ENCODE measurements at places on chromosomes 5 and 9. TPM values are rescaled to one million over a fixed set of nuclear protein-coding genes. Genes with fewer than 3 reads are reported as not detected.

- DNase-seq = peak; percentile 33
Observed at GRCh38 chr5:143886651-143887638, 75.0 kb downstream of the HMHB1 start.

GRCh38 chr5:29277642-29278041 is 1915.8 kb upstream of the CDH6 start:
- no peak for DNase-seq

DNA sequence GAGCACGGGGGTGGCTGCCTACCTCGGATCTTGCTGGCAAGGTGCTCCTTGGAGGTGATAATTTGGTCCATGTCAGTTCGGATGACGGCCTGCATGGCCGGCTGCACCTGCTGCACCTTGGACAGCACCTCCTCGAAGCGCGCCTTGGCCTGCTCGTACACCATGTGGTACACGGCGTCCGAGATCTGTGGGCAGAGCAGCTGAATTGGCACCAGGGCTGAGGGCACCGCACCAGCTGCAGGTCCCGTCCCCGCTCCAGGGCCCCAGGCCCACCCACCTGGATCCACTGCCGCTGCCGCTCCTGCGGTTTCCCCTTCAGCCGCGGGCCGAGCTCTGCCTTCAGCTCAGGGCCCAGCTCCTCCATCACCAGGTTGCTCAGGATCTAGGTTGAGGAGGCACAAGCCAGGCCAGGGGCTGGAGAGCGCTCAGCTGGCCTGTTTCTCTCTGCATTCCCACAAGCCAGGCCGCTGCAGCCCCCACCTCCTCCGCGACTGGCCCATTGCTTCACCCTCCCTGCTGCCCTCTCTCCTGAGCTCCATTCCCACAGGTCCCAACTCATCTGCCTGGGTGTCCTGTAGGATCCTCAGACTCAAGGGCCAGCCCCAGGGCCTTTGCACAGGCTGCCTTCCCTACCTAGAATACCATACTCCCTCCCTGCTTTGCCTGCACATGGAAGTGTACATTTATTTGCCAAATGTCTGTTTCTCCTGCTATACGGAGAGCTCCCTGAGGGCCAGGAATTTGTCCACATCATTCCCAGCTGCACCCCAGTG is 65.7 kb downstream of the LRSAM1 start:
- DNase-seq = no peak

DNA sequence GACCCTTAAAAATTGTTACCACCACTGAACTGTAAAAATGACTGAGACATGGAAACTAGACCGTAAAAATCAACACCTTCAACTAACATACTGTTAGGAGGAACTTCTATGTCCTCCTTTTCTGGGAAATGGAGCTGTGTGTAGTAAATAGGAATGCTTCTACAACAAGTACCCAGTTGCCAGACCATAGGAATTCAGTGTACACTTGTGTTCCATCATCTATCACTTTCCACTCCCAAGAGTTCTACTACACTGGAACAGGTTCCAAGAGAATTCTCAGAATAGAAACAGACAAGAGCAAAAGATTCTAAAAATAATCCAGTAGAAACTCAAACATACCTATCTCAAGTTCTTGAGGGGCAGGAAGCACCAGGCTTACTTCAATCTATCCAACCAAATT is 23.6 kb downstream of the UBAP2 start:
- DNase-seq = no peak

DNA sequence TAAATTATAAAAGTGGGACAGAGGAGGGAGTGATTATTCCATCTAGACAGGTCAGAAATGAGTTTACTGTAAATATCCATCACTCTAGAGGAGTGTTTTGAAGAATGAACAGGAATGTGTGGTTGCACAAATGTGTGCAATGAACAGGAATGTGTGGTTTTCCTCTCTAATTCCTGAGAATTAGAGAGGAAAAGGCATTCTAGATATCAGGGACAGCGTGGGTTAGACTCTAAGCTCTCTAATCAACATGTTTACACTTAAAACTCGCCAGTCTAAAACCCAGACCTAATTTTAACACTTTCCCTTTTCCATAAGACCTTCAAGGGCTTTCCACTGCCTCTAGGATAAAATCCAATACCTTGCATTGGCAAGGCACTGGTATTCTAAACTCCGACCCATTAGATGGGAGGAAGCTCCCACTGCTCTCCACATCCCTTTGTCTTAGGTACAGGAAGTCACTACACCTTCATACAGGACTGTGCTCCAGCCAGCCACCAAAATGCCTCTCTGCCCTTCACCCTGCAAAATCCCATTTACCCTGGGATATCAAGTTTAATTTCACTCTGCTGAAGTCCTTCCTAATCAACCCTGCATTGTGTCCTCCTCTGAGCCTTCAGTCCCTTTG is 67.9 kb downstream of the NFIB start:
- no peak for DNase-seq

GRCh38 chr9:33125461-33125860 is 41.7 kb downstream of the B4GALT1 start:
- DNase-seq = no peak

- no peak for DNase-seq
Observed at GRCh38 chr5:2015124-2015848, 132.6 kb upstream of the IRX4 start.

GRCh38 chr9:111832449-111832848 is 37.7 kb upstream of the SHOC1 start:
- DNase-seq = no peak

GRCh38 chr5:147753765-147754164 is 28.8 kb downstream of the JAKMIP2 start:
- no peak for DNase-seq

DNA sequence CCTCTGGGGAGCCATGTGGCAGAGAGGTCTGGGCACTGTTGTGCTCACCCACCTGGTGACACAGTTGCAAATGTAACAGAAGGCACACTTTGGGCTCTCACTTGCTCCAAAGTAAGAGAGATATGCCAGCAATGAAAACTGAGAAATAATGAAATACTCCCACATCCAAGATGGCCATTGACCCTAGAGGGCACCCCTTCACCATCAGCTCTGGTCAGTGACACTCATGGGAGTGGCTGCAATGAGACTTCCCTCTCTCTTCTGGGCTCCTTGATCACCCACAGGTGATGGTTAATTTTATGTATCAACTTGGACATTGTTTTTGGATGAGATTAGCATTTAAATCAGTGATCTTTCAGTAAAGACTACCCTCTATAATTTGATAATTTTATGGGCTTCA is 248.4 kb downstream of the CDH12 start:
- no peak for DNase-seq

GRCh38 chr5:78497573-78498533 is 137.4 kb downstream of the SCAMP1 start:
- DNase-seq = no peak

DNA sequence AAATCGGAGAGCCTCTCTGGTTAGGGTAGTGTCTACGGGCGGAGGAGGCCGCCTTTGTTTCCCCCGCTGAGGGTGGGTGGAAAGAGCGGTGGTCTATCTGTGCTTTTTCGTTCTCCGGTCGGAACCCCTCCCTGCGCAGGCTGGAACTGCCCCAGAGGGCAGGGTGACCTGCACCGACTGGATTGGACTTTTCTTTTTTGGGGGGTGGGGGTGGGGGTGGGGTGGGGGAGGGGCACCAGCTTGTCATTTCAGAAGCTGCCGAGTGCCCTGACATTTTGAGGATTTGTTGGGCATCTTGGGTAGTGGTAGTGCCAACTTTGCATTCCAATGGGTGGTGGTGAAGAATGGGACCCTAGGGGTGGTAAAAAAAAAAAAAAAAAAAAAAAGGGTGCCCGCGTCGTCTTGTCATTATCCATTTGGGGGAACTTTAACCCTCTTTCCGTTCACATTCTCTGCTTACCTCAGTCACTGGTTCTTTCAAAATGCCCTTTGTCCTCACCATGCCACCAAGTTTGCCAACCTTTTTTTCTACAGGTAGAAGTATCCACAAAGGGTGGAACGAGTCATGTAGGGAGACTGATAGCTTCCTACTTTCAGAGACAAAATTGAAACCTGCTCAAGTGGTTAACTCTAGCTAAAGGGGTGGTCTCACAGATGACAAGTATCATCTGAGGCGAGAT is 1.3 kb downstream of the UBE2R2 start:
- peak; percentile 40 for DNase-seq

DNA sequence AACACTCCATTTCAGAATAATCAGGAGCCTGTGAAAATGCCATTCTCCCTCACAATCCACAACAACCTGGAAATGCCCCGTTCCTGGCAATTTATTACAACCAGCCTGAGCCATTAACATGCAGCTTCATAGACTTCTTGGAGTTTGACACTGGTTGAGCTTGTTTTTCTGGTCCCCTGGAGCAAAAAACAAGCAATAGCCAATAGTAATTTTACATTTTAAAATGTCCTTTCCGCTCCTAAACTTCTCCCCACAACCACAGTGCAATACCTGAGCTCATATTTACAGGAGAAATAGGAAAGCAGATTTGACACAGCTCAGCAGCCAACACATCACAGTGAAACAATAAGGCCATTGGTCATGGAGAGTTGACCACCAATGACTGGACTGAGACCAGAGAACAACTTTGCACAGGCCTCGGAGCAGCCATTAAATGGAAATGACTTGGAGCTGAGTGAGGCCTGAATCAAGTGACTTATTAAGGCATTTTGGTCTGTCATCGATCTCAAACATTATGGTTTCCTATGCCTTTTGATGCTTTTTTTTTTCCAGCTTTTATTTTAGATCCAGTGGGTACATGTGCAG is 73.0 kb downstream of the ENC1 start:
- DNase-seq = no peak

DNA sequence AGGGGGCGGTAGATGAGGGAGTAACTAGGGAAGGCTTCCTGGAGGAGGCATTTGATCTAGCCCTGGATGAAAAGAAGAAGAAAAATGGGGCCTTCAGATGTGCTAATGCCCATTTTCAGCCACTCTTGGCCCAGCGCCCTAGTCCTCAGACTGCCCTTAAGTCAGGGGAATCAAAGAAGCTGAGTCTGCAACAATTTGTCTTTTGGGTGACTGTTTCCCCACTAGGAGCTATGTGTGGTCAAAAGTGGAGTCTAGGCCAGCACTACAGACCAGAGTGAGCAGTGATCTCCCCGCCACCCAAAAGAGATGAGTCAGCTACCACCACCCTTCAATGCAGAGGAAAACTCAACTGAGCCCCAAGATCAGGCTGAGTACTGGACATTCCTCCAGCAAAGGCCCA is 542.1 kb downstream of the BNC2 start:
- no peak for DNase-seq

GRCh38 chr5:169272111-169272510 is 28.8 kb downstream of the SLIT3 start:
- no peak for DNase-seq

DNA sequence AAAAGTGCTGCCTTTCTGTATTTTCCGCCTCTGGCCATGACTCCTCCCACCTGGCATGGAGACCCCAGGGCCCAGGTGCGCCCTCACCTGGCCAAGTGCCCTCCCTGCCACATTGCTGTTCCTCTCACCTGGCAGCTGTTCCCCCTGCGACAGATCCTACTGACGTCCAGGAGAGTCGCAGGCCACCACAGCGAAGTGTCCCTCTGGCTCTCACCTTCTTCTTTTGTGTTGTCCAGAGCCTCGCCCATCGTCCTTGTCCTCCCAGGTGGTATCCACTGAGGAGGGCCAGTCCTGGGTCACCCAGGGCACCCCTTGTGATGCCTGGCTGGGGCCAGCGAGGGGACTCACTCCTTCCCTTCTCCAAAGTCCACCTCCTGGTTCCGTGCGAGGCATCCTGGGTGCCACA is 2.6 kb downstream of the NKD2 start:
- DNase-seq = no peak

Gene PIP5K1B
- not detected for total RNA-seq

Gene ANKRD31
- total RNA-seq = 0.07 TPM

Gene SARDH
- total RNA-seq = 7.6 TPM

Gene FBP2
- total RNA-seq = not detected

Gene PCAT7
- 1.4 TPM for total RNA-seq

All from Caki2 (cell line).